ENCODE measurements at places on chromosomes 2 and 18. TPM values are rescaled to one million over a fixed set of nuclear protein-coding genes. Genes with fewer than 3 reads are reported as not detected.

DNA sequence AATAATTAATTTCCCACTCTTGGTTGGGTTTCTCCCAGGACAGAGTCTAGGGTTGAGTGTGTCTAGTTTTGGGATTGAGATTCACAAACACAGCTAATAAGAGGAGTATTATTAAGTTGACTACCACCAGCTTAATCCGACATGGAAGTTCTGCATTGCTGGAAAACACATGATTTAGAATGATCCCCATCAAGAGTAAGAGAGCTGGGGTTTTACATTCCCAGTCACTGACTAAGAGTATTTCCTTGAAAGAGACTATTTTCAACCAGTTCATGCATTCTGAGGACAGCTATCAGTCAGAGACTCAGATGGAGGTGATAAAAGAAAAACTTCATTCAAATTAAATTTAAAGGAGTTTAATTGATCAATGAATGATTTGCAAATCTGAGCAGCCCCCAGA lies 334.6 kb upstream of the LRATD1 start:
- no peaks in the 10 kb centered on the region for H3K4me1 ChIP-seq
- H3K36me3 ChIP-seq, result no peaks in the 10 kb centered on the region
- no peaks in the 10 kb centered on the region for H3K27me3 ChIP-seq

The SAG gene
- not detected for total RNA-seq

DNA sequence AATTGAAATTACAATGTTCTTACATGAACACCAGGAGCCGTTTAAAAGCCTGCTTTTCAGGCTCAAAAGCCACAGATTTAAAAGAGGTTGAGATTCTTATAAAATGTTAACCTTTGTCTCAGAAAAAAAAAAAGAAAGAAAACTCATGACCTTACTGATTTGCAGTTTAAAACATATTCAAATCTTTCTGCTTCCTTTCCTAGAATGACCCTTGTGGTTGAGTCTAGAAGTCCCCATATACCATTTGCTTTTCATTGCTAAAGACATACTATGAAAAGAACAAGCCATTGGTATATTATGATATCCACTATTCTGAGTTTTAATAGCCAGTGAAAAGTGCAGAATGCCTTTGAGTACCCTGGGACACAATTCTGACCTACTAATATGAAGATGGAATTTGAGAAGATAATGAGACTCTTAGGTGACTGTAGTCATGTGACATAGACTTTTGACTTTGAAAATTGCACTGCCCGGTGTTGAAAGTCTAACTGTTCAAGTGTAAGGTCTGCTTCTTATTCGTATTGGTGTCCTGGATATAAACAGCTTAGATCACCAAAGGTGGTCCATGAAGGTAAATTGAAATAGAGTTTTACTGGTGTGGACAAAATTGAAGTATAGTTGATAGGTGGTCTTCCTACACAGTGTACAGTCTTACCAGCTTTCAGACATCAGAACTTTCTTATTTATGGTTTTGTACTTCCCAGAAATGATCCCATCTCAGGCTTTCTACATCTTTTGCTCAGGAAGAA lies 117.0 kb downstream of the DOCK10 start:
- H3K4me1 ChIP-seq, result peaks cover 46% of the 10 kb centered on the region
- no peaks in the 10 kb centered on the region for H3K27me3 ChIP-seq
- peak overlapping the region; percentile 91 for H3K27ac ChIP-seq
- no peak for DNase-seq
- H3K36me3 ChIP-seq, result peaks cover 32% of the 10 kb centered on the region

DNA sequence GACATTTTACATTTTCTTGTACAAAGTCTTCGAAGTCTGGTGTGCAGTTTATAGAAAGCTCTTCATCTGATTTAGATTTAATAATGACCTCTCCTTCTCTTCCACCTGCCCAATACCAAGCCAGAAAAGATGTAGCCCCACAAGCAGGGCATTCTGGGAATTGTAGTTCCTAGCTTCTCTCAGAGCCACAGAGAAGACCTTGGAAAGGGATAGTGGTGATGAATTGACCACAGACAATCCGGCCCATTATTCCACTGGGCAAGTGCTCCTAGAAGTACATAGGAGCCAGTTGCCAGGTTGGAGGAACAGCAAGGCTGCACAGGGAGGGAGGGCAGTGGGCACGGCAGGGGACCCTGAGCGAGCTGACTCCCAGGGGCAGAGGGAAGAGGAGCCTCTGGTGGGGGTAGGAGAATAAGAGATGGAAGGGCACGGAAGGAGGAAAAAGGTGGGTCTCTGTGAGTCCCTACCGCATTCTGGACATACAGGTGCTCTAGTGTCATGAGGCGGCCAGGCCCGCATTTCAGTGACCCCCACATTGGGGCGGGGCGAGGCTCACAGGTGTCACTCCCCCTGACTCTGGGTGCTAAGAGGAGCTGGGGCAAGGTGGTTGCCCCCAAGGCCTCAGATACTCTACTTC lies 152.5 kb upstream of the HAAO start:
- no peaks in the 10 kb centered on the region for H3K27me3 ChIP-seq
- peak; percentile 89 for DNase-seq
- H3K27ac ChIP-seq, result no peak overlapping the region
- no peaks in the 10 kb centered on the region for H3K36me3 ChIP-seq

The RPRM gene
- 0.36 TPM for total RNA-seq

GRCh38 chr2:88159955-88160415 lies 10.2 kb upstream of the THNSL2 start:
- H3K27me3 ChIP-seq, result peaks cover 3% of the 10 kb centered on the region
- DNase-seq, result peak; percentile 83
- no peaks in the 10 kb centered on the region for H3K4me1 ChIP-seq
- H3K36me3 ChIP-seq, result no peaks in the 10 kb centered on the region
- no peak overlapping the region for H3K27ac ChIP-seq

The DARS1 gene
- 119 TPM for total RNA-seq

The CLASP1 gene
- total RNA-seq, result 46.0 TPM

The SLC5A7 gene
- total RNA-seq, result not detected

DNA sequence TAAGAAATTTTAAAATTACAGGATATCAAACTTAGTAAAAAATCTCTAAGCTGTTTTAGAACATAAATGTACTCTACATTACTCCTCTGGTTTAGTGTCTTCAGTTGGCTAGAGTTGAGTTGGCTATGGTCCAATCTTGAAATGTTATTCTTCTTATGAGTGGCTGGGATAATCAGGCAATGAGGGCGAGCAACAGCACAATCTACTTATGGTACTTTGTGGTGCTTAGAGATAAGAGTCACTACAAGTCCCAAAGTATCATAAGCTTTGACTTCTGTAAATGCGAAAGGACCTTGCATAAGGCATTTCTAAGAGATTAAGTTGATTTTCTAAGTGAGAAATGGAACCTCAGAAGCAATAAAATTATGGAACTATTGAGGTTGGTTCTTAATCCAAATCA lies 361.7 kb downstream of the GPD2 start:
- H3K27me3 ChIP-seq, result no peaks in the 10 kb centered on the region
- H3K36me3 ChIP-seq, result no peaks in the 10 kb centered on the region
- H3K27ac ChIP-seq, result no peak overlapping the region
- H3K4me3 ChIP-seq, result no peak overlapping the region
- no peaks in the 10 kb centered on the region for H3K4me1 ChIP-seq

DNA sequence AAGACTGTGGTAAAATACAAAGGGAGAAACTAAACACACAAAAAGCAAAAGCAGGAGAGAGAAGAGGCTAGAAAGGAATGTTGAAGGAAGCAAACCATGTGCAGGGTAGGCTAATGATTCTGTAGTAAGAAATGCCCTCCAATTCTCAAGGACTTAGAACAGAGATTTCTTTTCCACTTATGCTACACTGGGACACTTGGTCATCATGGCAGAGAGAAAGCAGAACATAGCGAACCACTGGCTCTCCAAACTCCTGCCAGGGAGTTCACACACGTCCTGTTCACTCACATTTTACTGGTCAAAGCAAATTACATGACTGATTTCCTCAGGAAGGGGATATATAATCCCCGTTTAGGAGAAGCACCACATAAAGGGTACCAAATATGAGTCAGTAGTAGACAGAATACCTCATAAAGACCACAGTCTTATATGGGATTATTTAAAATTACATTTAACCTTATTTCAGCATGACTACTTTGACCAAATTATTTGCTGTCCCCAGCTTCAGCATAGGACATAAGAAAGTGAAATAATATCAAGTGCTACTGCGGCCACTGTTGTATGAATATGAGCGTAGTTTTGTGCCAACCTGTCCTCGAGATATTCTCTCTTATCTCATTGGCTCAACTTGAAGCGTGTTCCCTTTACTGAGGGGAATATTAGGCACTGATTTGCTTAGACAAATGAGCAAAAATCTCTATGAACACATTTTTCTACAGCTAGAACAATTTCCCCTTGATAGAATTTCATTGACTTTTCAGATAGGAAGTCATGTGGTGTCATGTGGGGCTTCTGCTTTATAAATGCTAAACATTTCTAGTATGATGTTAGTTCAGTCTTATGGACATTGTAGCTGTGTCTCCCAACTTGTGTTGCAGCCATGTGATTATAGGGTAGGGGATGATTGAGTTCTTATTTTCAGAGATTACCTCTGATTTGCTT lies 81.7 kb downstream of the FAM161A start:
- no peaks in the 10 kb centered on the region for H3K36me3 ChIP-seq
- H3K4me3 ChIP-seq, result no peak overlapping the region
- H3K4me1 ChIP-seq, result peaks cover 4% of the 10 kb centered on the region
- no peak overlapping the region for H3K27ac ChIP-seq
- DNase-seq, result no peak
- peaks cover 10% of the 10 kb centered on the region for H3K27me3 ChIP-seq

- no peak for DNase-seq
- H3K36me3 ChIP-seq, result no peaks in the 10 kb centered on the region
- no peaks in the 10 kb centered on the region for H3K27me3 ChIP-seq
- no peaks in the 10 kb centered on the region for H3K4me1 ChIP-seq
- H3K4me3 ChIP-seq, result no peak overlapping the region
These were observed 15.6 kb upstream of the SCN3A start for GRCh38 chr2:165219481-165219880.

DNA sequence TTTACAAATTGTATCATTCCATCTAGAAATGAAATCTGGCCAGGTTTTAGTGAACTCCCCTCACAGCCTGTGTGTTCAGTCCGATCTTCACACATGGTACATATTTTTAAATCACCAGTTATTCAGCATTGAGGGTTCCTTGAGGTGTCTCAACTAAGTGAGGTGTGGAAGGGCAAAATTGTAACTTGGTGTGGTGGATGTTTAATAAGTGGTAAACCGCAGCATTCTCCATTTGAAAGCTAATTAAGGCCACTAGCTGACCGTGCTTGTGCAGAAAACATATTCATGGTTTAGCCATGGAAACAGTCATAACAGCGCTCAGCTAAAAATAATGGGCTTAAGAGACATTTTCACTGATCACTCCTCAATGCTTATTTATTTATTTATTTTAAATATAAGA lies 786.2 kb upstream of the FANCL start:
- H3K4me1 ChIP-seq, result no peaks in the 10 kb centered on the region
- no peak overlapping the region for H3K27ac ChIP-seq
- no peak overlapping the region for H3K4me3 ChIP-seq
- DNase-seq, result no peak
- no peaks in the 10 kb centered on the region for H3K27me3 ChIP-seq
- H3K36me3 ChIP-seq, result no peaks in the 10 kb centered on the region

GRCh38 chr2:144832048-144832447 lies 312.1 kb upstream of the ZEB2 start:
- H3K4me3 ChIP-seq, result no peak overlapping the region
- no peak for DNase-seq
- H3K36me3 ChIP-seq, result no peaks in the 10 kb centered on the region
- H3K27me3 ChIP-seq, result no peaks in the 10 kb centered on the region
- peaks cover 29% of the 10 kb centered on the region for H3K4me1 ChIP-seq

DNA sequence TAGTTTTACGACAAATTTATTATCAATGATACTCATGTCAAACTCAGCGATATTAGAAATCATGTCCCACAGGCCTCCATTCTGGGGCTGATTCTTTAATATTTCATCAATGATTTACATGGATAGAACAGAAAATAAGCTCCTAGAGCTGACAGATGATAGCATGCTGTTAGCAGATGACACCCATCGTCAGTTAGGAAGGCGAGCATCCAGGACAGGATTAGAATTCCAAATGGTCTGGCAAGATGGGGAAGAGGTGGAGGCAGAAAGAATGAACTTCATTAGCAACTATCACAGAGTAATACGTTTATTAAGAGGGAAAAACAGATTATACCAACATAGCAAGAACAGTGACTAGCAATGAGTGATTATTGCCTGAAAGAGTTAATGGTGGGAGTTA lies 46.2 kb upstream of the ACVR1 start:
- H3K27me3 ChIP-seq, result peaks cover 9% of the 10 kb centered on the region
- H3K4me1 ChIP-seq, result no peaks in the 10 kb centered on the region
- H3K36me3 ChIP-seq, result no peaks in the 10 kb centered on the region
- H3K27ac ChIP-seq, result no peak overlapping the region
- H3K4me3 ChIP-seq, result no peak overlapping the region

DNA sequence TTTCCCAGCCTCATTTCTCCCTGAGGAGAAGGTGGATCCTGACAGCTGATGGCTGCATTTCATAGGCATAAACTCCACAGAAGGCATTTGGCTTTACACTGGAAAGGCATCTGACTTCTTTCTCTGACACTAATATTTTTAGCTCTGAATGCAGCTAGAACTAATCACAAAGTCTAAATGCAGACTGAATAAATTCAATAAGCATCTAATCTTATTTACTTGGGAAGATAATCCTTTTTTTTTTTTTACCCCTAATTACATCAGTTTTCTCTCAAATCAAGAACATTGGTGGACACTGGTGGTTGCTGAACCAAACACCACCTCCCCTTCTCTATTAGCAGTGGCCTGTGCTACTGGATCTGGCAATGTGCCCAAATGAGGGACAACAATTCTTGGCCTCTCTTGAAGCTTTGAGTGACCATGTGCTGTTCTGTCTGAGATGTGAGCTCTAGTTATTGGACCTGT lies 50.9 kb upstream of the CD226 start:
- H3K27me3 ChIP-seq, result no peaks in the 10 kb centered on the region
- no peaks in the 10 kb centered on the region for H3K4me1 ChIP-seq
- no peaks in the 10 kb centered on the region for H3K36me3 ChIP-seq
- no peak overlapping the region for H3K4me3 ChIP-seq
- DNase-seq, result no peak

DNA sequence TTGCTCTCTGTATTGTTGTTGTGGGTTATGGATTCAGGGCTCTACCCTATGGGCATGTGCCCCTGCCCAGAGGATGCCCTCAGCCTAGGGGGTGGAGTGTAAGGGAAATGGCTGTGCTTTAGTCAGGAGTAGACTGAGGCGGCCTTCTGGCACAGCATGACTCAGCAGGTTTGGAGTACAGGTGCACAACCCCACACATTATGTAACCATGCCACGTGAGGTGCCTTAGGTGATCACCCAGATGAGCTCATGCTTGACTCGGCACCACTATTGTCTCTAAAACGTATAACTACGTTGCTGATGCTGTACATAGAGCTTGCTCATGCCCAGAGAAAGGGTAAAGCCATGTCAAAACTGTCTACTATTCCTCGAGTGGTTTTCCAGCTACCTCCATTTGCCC lies 48.3 kb upstream of the ZC3H15 start:
- no peaks in the 10 kb centered on the region for H3K4me1 ChIP-seq
- no peak overlapping the region for H3K4me3 ChIP-seq
- no peaks in the 10 kb centered on the region for H3K36me3 ChIP-seq

- no peaks in the 10 kb centered on the region for H3K36me3 ChIP-seq
- no peak overlapping the region for H3K27ac ChIP-seq
- no peak for DNase-seq
These were observed 1732.3 kb upstream of the PIK3C3 start for GRCh38 chr18:40222776-40223175.

The AMER3 gene
- not detected for total RNA-seq

Data from osteoblast (primary cell).